ENCODE measurements at places on chromosomes 1 and 21. TPM values are rescaled to one million over a fixed set of nuclear protein-coding genes. Genes with fewer than 3 reads are reported as not detected.

DNA sequence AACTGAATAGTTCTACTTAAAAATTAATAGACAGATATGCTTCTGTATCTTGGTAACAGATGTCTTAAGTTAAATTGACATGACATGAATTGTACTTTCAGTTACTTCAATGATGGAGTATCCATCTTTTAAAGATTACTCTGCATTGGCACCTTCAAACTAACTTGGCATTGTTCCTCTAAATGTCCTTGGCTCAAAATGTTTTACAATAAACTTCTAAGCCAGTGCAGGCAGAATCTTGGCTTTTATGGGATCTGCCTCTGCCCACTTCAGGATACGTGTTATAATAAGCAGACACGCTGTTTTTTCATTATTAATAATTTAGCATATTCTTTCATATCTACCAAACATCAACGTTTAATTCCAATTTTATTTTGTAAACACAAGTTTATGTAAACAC lies 873.4 kb upstream of the ADAMTS5 start:
- H3K4me3 ChIP-seq, result no peak overlapping the region
- DNase-seq, result no peak
- H3K27ac ChIP-seq, result no peak overlapping the region
- no peaks in the 10 kb centered on the region for H3K36me3 ChIP-seq

Gene CRTC2
- total RNA-seq, result 112 TPM

GRCh38 chr1:15187175-15188129 lies 33.9 kb downstream of the TMEM51 start:
- H3K4me3 ChIP-seq, result no peak overlapping the region
- DNase-seq, result no peak

GRCh38 chr1:35857830-35858229 lies 25.2 kb upstream of the AGO1 start:
- H3K4me1 ChIP-seq, result no peaks in the 10 kb centered on the region
- no peak for DNase-seq
- no peak overlapping the region for H3K4me3 ChIP-seq
- H3K36me3 ChIP-seq, result peaks cover 16% of the 10 kb centered on the region
- H3K27ac ChIP-seq, result no peak overlapping the region
- no peaks in the 10 kb centered on the region for H3K27me3 ChIP-seq

GRCh38 chr1:119139857-119140176 lies 636 bp downstream of the WARS2 start:
- H3K27me3 ChIP-seq, result no peaks in the 10 kb centered on the region
- DNase-seq, result no peak

- no peaks in the 10 kb centered on the region for H3K4me1 ChIP-seq
- H3K27ac ChIP-seq, result no peak overlapping the region
- no peaks in the 10 kb centered on the region for H3K27me3 ChIP-seq
Measured at GRCh38 chr1:167789501-167789900, 67.7 kb downstream of the MPZL1 start.

GRCh38 chr1:28123461-28123961 lies 35.1 kb upstream of the EYA3 start:
- DNase-seq, result no peak
- H3K27ac ChIP-seq, result no peak overlapping the region
- no peaks in the 10 kb centered on the region for H3K4me1 ChIP-seq
- no peaks in the 10 kb centered on the region for H3K36me3 ChIP-seq
